ENCODE measurements at places on chromosomes 1 and 21. TPM values are rescaled to one million over a fixed set of nuclear protein-coding genes. Genes with fewer than 3 reads are reported as not detected.

DNA sequence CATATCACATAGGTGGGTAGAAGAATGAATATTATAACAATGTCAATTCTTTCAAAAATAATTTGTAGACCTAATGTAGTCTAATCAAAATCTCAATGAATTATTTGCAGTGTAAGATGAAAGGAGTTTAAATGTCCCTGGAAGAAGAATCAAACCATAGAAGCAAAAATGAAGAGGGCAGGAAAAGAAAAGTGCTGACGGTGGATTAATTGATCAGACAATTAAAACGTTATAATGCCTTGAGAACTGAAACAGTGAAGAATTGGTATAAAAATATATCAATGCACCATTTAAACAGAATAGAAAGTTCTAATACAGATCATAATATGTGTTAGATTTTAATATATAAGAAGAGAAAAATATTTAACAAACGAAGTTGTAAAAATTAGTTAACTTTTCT lies 109.8 kb downstream of the TYW3 start:
- no peak for DNase-seq

GRCh38 chr1:12618965-12619791 lies 1.2 kb upstream of the DHRS3 start:
- DNase-seq, result peak; percentile 67

DNA sequence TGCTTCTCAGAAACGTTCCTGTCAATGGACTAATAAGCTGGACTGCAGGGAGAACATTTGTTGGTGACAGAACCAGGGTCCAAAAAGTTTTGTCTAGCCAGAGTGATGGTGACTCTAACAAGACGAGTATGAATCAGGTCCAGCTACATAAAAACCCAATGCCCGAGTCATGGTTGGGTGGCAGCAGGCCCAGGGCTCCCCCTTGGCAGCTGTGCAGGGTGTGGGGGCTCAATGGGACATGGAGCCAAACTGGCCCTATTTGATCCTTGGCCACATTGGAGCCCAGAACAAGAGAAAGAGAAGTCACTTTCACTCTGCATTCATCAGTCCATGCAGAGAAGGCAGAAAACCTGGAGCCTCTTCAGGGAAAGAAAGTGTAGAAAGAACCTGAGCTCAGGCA lies 37.9 kb upstream of the TENT5C start:
- DNase-seq, result no peak

SUSD4 gene
- polyA plus RNA-seq, result 2.0 TPM

- no peak for DNase-seq
Measured at GRCh38 chr1:22350924-22351767, 100.5 kb upstream of the ZBTB40 start.

GBP4 gene
- polyA plus RNA-seq, result 4.4 TPM

- no peak for DNase-seq
Measured at GRCh38 chr1:166691476-166691875, 147.8 kb upstream of the POGK start.

- DNase-seq, result no peak
Measured at GRCh38 chr1:58971629-58972140, 187.8 kb upstream of the JUN start.

DNA sequence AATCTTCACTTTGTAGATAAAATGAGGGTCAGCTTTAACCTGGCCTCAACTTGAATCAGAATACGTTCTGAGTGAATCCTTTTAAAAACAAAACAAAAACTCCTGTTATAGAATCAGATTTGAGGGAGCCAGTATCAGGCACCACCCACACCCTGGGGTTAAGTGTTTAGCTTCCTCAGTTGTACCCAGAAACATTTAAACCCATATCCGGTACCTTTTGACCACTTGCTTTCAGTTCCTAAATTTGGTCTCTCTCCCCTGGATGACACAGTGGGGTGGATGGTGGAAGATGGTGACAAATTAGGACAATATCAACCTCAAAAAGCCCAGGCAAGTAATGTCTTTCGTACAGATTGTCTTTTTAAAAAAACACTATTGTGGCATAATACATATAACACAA lies 10.4 kb downstream of the KLHDC7A start:
- DNase-seq, result no peak

DNA sequence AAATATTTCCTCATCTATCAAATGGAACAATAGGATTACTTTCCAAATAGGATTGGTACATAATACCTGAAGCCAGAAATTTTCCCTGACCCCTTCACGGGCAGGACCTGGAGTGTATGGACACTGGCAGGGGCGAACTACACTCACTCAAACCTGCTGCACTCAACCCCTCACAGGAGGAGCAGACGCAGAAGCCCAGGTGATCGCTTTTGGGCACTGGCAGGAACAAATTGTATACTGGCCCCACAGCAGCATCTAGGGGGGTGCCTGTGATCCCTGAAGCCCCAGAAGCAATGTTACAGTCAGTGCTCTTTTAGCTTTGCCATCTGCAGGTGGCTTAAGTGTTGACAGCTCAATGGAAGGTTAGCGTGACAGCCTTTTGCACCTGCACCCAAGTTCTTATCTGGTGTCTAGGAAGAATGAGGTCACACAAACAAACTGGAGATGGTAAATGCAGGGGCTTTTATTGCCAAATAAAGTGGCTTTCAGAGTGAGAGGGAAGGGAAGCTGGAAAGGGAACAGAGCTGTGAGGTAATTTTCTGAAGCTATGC lies 199.2 kb upstream of the NEGR1 start:
- no peak for DNase-seq

DNA sequence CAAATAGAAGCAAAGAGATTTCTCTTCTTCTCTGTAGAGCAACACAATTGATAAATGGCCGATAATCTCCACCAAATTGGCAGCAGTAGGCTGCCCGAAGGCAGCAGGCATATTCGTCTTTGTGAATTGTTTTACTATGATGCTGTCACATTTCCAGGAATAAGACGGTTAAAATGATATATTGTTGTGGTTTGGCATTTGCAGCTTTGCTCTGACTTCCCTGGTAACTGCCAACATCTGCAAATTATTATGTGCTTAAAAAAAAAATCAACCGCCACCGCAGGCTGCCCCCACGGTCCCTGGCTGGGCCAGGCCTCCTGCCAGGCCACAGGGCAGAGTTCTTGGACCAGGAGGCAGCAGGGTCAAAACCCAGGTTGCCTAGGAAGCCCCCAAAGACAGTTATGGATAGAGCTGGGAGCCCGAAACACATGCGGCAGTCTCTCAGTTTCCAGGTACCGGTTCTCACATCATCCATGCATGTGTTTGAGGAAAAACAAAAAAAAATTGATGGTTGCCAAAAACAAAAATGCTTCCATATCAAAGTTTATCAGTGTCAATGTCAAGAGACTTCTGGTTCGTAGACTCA lies 179.3 kb downstream of the ETS2 start:
- peak; percentile 49 for DNase-seq

FAM110D gene
- 0.98 TPM for polyA plus RNA-seq

GSTM3 gene
- polyA plus RNA-seq, result 34.4 TPM

RGS18 gene
- polyA plus RNA-seq, result 1.1 TPM

PPIAL4G gene
- polyA plus RNA-seq, result 0.06 TPM

DCDC2B gene
- 0.67 TPM for polyA plus RNA-seq

SH2D1B gene
- polyA plus RNA-seq, result 0.18 TPM

C2CD2 gene
- 8.9 TPM for polyA plus RNA-seq

OR2G6 gene
- polyA plus RNA-seq, result not detected
